HepG2 (cell line): ENCODE measurements at places on chromosomes 2 and 18. TPM values are rescaled to one million over a fixed set of nuclear protein-coding genes. Genes with fewer than 3 reads are reported as not detected.
A peak's percentile ranks its signal among the peaks of the same experiment; 100 is the strongest.

Gene ALPG
- total RNA-seq = not detected in 2 replicates

Gene ARHGAP28
- total RNA-seq = not detected in 2 replicates

Gene VIT
- not detected in 2 replicates for total RNA-seq

Gene CASP8
- total RNA-seq = 52.8 and 60.9 TPM in 2 replicates

Gene RIOK3
- total RNA-seq = 36.0 and 39.6 TPM in 2 replicates

Gene CYS1
- not detected in 2 replicates for total RNA-seq

Gene VIL1
- total RNA-seq = 301 and 337 TPM in 2 replicates

Gene EDAR
- not detected in 2 replicates for total RNA-seq

DNA sequence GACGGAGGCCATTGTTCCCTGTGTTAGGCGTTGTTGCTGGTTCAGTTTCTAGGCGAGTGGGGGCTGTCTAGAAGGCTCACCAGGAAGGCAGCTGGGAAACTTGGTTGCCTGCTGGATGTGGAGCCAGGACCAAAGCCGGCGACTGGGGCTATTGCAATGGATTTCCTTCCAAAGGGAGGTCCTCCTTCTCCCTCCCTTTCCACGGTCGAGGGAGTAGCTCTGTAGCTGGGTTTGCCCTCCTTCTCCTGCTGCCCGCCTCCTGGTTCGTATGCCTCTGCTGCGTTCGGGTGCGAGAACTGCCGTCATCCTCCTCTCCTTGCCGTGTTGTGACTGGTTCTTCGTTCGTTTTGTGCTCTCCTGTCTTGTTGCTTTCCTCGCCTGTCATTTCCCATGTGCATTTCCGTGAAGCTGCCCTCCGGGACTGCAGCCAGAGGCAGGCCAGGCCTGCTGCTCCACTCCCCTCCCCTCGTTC, 203.4 kb downstream of the NEDD4L start:
- peaks cover 23% of the 10 kb centered on the region; the same call in 1 of the 3 replicates for H3K36me3 ChIP-seq
- no peak for DNase-seq
- no peaks in the 10 kb centered on the region for H3K27me3 ChIP-seq
- no peaks in the 10 kb centered on the region for H3K4me1 ChIP-seq

DNA sequence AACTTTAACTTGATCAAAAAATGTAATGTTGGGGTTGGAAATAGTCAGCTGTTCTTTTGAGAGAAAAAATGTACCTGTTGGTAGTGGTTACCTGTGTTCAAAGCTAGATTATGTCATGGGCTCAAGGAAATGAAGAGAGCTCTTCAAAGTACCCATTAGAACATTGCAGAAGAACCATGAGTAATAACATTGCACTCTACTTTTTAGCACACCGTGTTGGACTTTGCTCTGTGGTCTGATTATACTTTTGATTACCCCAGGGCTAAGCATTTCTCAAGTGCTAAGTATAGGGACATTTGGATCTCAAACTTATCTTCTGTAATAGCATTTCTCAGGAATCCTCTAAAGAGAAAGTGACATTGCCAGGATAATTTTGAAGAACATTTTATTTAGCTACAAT, 1122.8 kb upstream of the CELF4 start:
- DNase-seq = no peak
- no peaks in the 10 kb centered on the region; the same call in 1 of the 2 replicates for H3K27me3 ChIP-seq
- H3K4me1 ChIP-seq = no peaks in the 10 kb centered on the region
- no peaks in the 10 kb centered on the region for H3K36me3 ChIP-seq
- no peak overlapping the region for H3K27ac ChIP-seq
- no peak overlapping the region for H3K4me3 ChIP-seq

DNA sequence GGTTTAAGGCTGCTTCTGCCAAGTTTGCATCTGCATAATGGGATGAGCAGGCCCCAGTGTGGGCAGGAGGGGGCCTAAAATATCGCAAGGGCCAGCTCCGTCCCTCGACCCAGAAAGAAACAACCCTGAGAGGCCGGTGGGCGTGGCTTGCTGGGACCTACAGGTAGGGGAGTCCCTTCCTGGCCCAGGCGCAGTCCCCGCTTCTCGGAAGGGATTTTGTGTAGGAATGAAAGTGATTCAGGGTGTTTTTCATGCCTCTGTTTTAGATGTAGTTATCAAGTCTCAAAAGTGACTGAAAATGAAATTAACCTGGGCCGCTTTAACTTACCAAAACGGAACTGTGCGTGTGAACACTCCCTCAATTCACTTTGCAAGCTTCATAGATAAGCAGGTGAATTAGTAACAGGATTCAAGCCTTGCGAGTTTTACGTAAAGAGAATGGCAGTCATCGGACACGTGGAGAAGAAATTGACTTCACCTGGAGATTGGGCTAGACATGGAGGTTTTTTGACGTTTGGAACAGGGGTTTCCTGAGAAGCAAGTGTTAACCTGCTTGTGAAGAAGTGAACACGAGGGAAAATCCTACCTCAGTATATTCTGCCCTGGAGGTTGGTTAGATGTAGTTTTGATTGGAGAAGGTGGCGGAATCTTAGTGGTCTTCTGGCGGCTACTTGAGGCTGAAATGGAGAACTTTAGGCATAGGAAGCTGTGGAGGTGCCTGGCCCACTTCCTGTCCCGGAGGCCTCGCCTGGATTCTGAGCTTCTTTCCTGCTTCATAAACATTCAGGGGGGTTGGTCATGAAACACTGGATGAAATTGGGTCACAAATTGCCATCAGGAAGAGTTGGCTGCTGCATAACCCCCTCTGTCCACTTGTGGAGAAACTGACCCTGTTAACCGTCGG, 1.7 kb downstream of the NCK2 start:
- no peaks in the 10 kb centered on the region; the same call in 1 of the 3 replicates for H3K36me3 ChIP-seq
- H3K4me1 ChIP-seq = peaks cover 38% of the 10 kb centered on the region
- H3K4me3 ChIP-seq = peak overlapping the region; percentile 83
- H3K27ac ChIP-seq = no peak overlapping the region
- DNase-seq = peak; percentile 29

GRCh38 chr2:27313882-27314645, 5.8 kb upstream of the UCN start:
- no peaks in the 10 kb centered on the region; the same call in 2 of the 3 replicates for H3K36me3 ChIP-seq
- H3K4me3 ChIP-seq = no peak overlapping the region
- no peak overlapping the region for H3K27ac ChIP-seq
- DNase-seq = no peak

DNA sequence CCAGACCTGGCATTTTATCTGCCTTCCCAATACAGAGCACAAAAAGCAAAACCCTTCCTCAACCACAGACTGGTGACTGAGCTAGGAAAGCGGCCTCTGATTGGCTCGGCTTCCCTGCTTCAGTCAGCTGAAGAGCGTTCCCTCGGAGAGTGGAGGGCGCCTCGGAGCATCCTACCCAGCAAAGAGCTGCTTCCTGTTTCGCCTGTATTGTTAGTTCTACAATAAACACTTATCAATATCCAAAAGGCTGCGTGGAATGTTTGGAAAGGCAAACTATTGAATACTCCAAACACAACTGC, 125.0 kb downstream of the CACNB4 start:
- H3K4me1 ChIP-seq = peaks cover 87% of the 10 kb centered on the region
- H3K36me3 ChIP-seq = no peaks in the 10 kb centered on the region; the same call in 2 of the 3 replicates
- H3K27ac ChIP-seq = peak overlapping the region; percentile 49
- H3K27me3 ChIP-seq = no peaks in the 10 kb centered on the region
- DNase-seq = peak; percentile 66

GRCh38 chr18:23596183-23596582, 9.9 kb upstream of the NPC1 start:
- DNase-seq = no peak
- no peak overlapping the region for H3K4me3 ChIP-seq
- no peaks in the 10 kb centered on the region for H3K36me3 ChIP-seq
- no peak overlapping the region for H3K27ac ChIP-seq
- no peaks in the 10 kb centered on the region for H3K27me3 ChIP-seq

- H3K36me3 ChIP-seq = no peaks in the 10 kb centered on the region
- no peak for DNase-seq
- no peak overlapping the region for H3K27ac ChIP-seq
- H3K4me3 ChIP-seq = no peak overlapping the region
- H3K4me1 ChIP-seq = no peaks in the 10 kb centered on the region
- H3K27me3 ChIP-seq = no peaks in the 10 kb centered on the region; the same call in 1 of the 2 replicates
These were observed 67.3 kb downstream of the SH3RF3 start for GRCh38 chr2:109196081-109196875.

GRCh38 chr18:59957957-59958356, 58.2 kb downstream of the PMAIP1 start:
- H3K4me1 ChIP-seq = no peaks in the 10 kb centered on the region
- peak; percentile 3 for DNase-seq
- H3K27ac ChIP-seq = no peak overlapping the region
- no peak overlapping the region for H3K4me3 ChIP-seq
- no peaks in the 10 kb centered on the region for H3K36me3 ChIP-seq

- no peaks in the 10 kb centered on the region for H3K36me3 ChIP-seq
- H3K4me3 ChIP-seq = peak overlapping the region; percentile 97
- peaks cover 3% of the 10 kb centered on the region; the same call in 1 of the 3 replicates for H3K27me3 ChIP-seq
These were observed 1.5 kb upstream of the VSNL1 start for GRCh38 chr2:17538844-17539554.

GRCh38 chr2:163312713-163313112, 423.1 kb downstream of the FIGN start:
- H3K36me3 ChIP-seq = no peaks in the 10 kb centered on the region
- no peaks in the 10 kb centered on the region for H3K4me1 ChIP-seq
- no peaks in the 10 kb centered on the region for H3K27me3 ChIP-seq
- no peak for DNase-seq
- H3K27ac ChIP-seq = no peak overlapping the region

DNA sequence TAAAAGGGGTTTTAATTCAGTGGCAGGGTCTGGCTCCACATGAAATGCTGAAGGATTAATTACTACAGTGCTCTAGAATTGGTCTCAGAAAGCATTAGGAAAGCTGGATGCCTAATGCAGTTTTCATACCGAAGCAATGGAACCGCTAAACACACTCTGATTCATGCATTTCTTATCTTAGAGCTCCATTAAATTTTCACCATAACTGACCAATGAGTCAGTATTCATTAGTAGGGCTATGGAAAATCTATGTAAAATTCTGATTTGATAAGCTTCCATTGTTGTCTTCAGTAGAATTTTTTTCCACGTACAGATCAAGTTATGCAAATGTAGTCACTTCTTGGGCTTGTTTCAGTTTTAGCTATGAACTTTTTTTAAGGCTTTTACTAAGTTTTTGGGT, 359.9 kb downstream of the ARHGAP15 start:
- no peaks in the 10 kb centered on the region for H3K4me1 ChIP-seq
- H3K27me3 ChIP-seq = no peaks in the 10 kb centered on the region
- H3K36me3 ChIP-seq = no peaks in the 10 kb centered on the region
- H3K27ac ChIP-seq = no peak overlapping the region
- DNase-seq = no peak

DNA sequence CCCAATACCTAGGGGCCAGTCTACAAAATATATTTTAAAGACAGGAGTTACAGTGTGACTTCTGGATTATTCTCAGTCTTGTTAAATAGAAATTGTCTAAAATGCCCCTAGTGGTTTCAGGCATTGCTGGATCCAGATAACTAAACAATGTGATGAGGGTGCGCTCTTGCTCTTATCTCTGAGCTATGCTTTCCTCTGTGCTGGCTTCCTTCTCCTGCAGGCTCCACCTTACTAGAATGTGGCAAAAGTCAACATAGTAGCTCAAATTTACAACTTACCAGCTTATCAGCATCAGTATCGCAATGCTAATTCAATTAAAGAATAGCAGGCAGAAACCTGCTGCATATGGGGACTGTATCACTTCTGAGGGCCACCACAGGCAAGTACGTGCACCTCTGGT, 61.3 kb upstream of the RNU4ATAC start:
- H3K36me3 ChIP-seq = peaks cover 16% of the 10 kb centered on the region
- H3K27me3 ChIP-seq = no peaks in the 10 kb centered on the region
- DNase-seq = no peak
- H3K4me1 ChIP-seq = peaks cover 5% of the 10 kb centered on the region
- H3K4me3 ChIP-seq = no peak overlapping the region
